ENCODE measurements at places on chromosomes 2 and 18.

GRCh38 chr18:154151-154550 is 4.2 kb upstream of the USP14 start:
- DNase-seq = no peak

DNA sequence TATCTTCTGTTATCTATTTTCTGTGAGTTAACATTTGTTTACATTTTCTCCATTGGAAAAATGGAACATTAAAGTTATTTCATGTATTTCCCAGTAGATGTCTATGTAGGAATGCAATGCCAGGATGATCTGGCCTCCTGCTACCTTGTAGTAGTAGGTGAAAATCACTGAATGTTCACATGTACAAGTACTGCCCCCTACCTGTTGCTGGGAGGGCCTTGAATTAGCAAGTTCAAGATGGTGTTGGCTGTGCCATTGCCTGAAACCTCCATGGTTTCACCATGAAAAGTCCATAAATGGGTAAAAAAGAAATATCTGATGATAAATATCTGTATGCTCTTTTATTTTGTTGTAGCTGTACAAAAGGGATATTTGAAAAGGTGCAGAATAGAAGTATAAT is 30.7 kb downstream of the XRCC5 start:
- DNase-seq = peak; percentile 53

DNA sequence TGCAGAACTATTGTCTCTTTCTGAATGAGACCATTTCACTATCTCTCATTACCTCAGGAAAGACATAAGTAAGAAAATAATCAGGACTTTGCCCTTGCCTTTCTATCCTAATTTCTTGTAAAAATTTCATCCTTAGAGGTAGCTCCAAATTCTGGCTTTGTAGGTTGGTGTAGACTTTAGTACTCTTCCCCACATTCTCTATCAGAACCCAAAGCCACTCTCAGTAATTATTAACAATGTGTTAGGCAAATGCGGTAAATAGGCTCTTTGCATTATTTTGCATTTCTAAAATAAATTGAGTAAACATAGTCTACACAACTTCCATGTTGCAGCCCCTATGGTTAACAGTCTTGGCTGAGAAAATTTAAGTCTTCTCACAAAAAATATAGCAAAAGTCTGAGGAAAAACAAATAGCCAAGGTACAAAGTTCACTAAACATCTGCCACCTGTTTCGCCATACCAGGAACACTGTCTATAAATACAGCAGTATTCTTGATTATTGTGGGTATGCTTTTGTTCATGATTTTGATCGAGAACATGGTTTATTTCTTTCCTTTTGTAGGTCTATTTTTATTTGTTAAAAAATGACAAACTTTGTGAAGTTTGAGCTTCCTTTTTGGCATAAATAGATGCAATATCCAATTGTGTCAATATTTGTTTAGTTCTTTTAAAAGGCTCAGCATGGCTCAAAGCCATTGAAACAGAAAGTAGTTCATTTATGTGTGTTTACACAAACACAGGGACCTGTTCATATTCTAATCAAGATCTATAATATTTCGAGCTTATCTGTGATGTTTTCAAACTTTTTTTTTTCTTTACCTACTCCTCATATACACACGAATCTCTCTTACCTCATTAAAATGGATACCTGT is 1061.5 kb downstream of the CNTNAP5 start:
- no peak for DNase-seq

- DNase-seq = no peak
These were observed 61.1 kb downstream of the PRKCE start for GRCh38 chr2:45712570-45712969.

- no peak for DNase-seq
These were observed 72.9 kb downstream of the CLHC1 start for GRCh38 chr2:55159037-55159651.

GRCh38 chr18:60189856-60190255 is 182.7 kb downstream of the MC4R start:
- no peak for DNase-seq

DNA sequence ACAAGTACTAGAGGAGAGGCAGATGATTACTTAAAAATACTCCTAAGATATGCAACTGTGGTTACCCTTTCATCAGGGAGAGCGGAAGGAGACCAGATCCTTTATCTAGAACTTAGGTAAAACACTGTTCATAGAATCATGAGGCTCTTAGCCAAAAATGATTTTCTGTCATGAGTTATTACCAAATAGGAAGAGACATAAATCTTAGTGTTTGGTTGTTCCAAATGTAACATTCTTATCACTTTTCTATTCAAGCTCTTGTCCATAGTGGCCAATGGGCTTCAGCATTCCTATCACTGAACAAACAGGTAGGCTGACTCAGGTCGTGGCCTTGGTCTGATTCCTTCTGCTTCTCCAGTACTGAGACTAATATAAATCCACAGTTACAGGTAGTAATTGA is 38.5 kb downstream of the RPRD1A start:
- no peak for DNase-seq

- DNase-seq = no peak
These were observed 304.8 kb downstream of the CDCA7 start for GRCh38 chr2:173659509-173659908.

GRCh38 chr2:25230198-25230947 is 62.0 kb upstream of the POMC start:
- DNase-seq = no peak

- peak; percentile 72 for DNase-seq
These were observed 62.1 kb upstream of the MAPRE2 start for GRCh38 chr18:34978953-34979608.

- DNase-seq = no peak
These were observed 213.1 kb downstream of the MCFD2 start for GRCh38 chr2:46702537-46702936.

GRCh38 chr2:8680822-8681760 is 765 bp upstream of the ID2 start:
- peak; percentile 53 for DNase-seq

DNA sequence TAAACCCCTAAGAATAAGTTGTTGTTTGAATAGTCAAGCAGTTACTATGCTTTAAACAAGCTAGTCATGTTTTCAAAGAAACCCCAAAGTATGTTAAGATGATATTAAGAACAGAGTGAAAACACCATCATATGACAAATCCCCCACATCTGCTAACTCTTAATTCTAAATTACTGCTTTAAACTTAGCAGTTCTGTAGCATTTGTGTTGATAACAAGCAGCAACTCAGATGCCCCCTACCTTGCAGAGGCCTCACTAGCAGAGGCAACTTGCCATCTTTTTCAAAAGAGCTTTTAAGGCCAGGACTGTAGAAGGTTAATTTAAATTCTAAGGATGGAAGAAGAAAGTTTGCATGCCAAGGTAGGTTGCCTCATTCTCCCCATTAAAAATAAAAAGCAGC is 376.2 kb downstream of the SETBP1 start:
- no peak for DNase-seq

- no peak for DNase-seq
These were observed 8.7 kb downstream of the INPP5D start for GRCh38 chr2:233068762-233069418.

DNA sequence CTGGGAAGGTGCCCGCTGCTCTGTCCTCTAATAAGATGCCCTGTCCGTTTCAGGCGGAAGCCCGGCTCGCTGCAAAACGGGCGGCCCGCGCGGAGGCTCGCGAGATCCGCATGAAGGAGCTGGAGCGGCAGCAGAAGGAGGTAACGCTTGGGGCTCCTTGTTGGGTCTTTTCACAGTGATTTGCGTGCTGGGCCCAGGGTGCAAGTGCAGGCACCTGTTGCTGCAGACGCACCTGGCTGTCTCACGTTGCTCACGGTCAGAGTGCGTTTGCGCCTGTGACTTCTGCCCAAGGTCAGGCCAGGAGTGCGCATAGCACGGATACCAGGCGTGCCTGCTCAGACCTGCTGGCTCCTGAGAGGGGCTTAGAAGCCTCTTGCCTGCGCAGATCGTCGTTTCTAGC is 81.1 kb downstream of the LRRFIP1 start:
- no peak for DNase-seq

GRCh38 chr18:36601316-36601715 is 227.5 kb downstream of the TPGS2 start:
- DNase-seq = no peak

DNA sequence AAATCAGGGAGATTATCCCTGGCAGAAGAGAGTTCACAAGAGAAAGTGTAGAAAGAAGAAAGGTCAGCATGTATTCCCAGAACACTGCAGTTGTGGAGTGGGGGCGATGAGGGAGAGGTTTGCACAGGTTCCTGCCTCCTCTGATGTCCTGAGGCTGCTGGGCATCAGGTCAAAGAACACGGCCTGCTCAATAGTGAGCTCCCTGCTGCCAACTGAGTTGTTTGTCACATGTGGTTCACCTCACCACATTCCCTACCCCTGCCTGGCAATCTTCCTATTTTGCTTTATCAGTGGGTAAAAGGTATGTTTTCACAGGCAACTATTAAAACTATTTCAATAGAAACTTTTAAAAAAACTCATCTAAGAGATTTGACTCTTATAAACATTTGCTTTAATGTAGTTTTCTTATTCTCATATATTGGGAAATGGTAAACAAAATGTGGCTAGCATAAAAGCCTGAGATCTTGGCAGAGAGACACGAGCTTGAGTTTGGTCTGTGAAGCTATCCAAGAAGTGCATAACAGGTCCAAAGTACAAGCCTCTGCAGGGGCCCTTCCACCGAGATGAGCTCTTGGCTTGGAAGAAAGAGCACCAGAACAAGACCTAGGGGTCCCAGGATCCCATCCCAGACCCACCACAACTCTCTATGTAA is 123.9 kb upstream of the SRD5A2 start:
- DNase-seq = no peak

DNA sequence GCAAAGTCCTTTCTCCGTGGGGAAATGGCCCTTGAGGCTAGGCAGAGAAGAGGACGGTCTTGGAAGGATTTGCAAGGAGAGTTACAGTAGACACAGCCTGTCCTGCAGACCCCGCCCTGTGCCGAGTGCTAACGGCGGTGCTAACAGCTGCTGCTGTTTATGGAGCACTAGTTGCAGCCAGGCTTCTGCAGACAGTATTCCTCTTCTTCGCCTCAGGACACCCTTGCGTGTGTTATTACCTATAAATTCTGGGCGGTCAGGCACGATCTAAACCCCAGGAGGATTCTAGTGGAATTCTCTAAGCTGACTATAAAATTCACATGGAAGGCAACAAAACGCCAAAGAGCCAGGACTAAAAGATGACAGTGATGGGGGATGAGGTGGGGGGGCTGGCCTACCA is 139.8 kb downstream of the GLI2 start:
- DNase-seq = no peak

GRCh38 chr18:57207124-57207916 is 60.4 kb downstream of the BOD1L2 start:
- DNase-seq = no peak

DNA sequence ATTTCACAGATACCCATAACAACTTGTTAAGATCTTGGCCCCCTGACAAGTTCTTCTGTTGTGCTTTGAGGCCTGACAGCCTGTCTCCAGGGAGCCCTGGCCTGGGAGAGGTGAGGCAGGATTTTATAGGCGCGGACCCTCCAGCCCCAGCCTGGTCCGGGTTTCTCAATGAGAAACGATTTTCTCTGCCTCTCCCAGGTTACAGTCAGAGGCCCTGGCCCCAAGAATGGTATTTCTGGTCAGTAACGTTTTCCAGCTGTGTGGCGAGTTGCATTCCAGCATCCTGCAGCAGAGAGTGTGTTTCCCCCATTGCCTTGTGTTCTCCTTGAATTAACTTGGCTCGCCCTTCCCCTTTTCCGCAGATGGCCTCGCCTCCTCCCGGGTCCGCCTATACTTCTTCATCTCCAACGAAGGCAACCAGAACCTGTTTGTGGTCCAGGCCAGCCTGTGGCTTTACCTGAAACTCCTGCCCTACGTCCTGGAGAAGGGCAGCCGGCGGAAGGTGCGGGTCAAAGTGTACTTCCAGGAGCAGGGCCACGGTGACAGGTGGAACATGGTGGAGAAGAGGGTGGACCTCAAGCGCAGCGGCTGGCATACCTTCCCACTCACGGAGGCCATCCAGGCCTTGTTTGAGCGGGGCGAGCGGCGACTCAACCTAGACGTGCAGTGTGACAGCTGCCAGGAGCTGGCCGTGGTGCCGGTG is 3.0 kb downstream of the INHBB start:
- no peak for DNase-seq

DNA sequence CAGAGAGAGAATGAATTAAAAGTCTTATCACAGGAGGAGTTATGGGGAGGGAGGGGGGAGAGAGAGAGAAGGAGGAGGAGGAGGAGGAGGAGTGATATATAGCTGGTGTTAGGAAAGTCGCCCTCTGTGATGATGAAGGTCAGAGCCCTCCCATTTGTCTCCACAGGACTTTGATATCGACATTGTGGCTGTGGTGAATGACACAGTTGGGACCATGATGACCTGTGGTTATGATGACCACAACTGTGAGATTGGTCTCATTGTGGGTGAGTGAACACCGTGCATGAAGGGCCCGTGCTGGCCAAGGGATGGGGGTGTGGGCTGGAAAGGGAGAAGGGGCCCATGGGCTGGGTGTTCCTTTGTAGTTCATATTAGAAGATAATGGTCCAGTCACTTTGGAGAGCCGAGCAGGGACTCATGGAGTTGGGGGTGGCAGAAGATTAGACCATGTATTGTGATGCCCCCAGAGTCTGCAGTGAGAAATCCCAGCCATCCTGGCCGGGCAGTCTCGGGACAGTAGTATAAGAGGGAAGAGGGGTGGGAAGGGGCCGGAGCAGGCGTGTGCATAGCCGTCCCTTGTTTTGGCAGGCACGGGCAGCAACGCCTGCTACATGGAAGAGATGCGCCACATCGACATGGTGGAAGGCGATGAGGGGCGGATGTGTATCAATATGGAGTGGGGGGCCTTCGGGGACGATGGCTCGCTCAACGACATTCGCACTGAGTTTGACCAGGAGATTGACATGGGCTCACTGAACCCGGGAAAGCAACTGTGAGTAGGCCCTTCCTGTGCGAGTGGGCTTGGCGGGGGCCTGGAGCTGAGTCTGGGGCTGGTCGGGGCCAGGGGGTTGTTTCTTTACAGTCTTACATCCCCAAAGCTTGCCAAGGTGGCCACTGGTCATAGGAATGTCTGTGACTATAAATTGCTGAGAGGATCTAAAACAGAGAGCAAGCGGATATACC is 40.0 kb downstream of the HK2 start:
- DNase-seq = no peak

- DNase-seq = no peak
These were observed 1333.7 kb upstream of the CELF4 start for GRCh38 chr18:38899252-38899651.

DNA sequence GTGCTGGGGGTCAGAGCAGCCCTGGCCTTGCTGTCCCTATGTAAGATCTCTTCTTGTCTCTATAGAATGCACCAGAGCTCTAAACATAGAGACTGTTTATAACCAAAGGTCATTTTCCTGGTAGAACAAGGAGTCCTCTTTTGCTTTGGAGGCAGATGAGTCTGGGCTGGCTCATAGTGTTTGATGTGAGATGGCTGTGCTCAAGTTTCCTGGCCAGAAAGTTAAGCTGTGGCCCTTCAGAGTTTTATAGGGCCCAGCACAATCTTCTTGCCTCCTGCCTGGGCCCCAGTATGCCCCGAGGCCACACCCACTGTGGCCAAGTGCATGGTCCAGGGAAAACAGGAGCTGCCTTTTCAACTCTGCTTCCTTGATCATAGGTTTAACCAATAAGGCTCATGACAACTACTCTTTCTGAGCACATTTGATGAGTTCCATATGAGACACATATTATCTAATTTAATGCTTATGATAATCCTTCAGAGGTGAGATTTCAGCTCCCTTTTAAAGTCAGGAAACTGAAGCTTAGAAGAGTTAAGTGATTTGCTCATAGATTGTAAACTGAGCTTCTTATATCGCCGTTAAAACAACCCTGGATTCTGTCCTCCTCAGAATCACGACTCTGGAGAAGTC is 66.3 kb downstream of the MYCN start:
- DNase-seq = no peak

GRCh38 chr2:42792583-42793333 is at the start of gene HAAO:
Gene HAAO, minus strand, starts transcription at chr2:42792583. Its CDS starts 47 bp downstream, at chr2:42792536.
- no peak for DNase-seq

GRCh38 chr2:120206022-120206581 is 17.1 kb downstream of the TMEM185B start:
- no peak for DNase-seq
